ENCODE measurements at places on chromosomes 2 and 18.

DNA sequence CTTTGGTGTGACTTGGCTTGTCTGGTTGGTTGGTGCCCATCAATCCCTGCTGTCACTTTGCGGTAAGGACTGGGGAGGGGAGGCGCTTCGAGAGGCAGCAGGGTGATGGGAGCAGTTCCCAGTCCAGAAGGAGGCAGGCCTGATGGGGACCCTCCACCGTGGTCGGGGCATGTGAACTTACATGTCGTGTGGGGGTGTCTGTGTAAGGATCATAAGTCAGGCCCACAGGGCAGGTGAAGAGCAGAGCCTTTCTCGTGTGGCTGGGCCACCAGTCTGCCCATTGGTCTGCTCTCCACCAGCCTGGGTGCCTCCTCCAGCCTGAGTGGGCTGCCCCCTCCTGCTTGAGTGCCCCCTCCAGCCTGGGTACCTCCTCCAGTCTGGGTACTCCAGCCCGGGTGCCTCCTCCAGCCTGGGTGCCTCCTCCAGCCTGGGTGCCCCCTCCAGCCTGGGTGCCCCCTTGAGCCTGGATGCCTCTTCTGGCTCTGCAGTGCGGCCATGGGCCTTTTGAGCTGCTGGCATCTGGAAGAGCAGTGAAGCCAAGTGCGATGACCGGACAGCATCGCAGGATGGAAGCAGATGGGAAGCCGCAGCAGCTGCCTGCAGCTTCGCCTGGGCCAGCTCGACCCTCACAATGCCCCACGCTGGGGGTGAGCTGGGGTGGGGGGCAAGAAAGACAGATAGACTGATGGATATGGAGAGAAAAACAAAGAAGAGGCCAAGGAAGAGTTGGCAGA, 25.0 kb downstream of the ATOH8 start:
- DNase-seq = no peak

- no peak for DNase-seq
Measured at GRCh38 chr2:107436281-107436680, 390.4 kb upstream of the RGPD4 start.

- DNase-seq = no peak
Measured at GRCh38 chr2:121707920-121708361, 28.7 kb downstream of the NIFK start.

- peak; percentile 90 for DNase-seq
Measured at GRCh38 chr2:226799211-226799975, at the start of gene IRS1. TSS of gene IRS1 (minus strand) at chr2:226799820. CDS start at chr2:226798738, 1,082 bp downstream.

DNA sequence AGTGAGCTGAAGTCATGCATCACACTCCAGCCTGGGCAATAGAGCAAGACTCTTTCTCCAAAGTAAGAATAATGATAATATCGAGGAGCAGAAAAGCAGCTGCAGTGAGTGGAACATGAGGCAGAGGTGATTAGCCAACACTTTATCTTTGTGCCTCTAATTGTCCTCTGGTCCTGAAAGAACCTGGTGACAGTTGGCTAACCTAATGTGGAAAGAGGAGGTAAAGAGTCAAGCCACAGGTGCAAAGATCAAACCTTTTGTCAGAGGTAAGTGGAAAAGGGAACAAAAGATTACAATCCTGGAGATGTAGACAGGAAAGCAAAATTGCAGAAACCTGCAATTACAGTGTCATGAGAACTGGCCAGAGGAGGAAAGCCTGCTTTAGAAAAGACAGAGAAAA, 53.5 kb upstream of the LCLAT1 start:
- DNase-seq = no peak

- peak; percentile 75 for DNase-seq
Measured at GRCh38 chr2:19648583-19648982, 253.2 kb downstream of the TTC32 start.

- no peak for DNase-seq
Measured at GRCh38 chr2:122323927-122324326, 568.5 kb downstream of the TSN start.

GRCh38 chr2:103009871-103010270, 248.0 kb downstream of the TMEM182 start:
- no peak for DNase-seq

GRCh38 chr18:30254331-30254730, 788.2 kb downstream of the DSC3 start:
- DNase-seq = no peak
